ENCODE measurements at places on chromosomes 16 and 17. TPM values are rescaled to one million over a fixed set of nuclear protein-coding genes. Genes with fewer than 3 reads are reported as not detected.
A peak's percentile ranks its signal among the peaks of the same experiment; 100 is the strongest.

Gene IGSF6
- total RNA-seq, result not detected

- no peak for DNase-seq
Measured at GRCh38 chr16:86781046-86781445, 202.7 kb downstream of the FOXL1 start.

DNA sequence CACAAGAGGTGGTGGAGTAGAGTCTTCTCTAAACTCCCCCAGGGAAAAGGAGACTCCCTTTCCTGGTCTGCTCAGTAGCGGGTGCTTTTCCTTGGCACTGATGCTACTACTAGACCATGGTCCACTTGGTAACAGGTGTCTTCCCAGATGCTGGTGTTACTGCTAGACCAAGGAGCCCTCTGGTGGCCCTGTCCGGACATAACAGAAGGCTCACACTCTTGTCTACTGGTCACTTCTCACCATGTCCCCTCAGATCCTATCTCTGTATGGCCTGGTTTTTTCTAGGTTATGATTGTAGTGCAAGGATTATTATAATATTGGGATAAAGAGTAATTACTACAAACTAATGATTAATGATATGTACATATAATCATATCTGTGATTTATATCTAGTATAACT lies 49.7 kb upstream of the ARL4D start:
- no peak for DNase-seq

GRCh38 chr17:35733366-35733765 lies 1.9 kb downstream of the RASL10B start:
- no peak for DNase-seq

Gene AXIN2
- 3.7 TPM for total RNA-seq

Gene TP53TG3
- total RNA-seq, result not detected

GRCh38 chr16:29876594-29877249 lies 13.7 kb upstream of the CDIPT start:
- no peak for DNase-seq

DNA sequence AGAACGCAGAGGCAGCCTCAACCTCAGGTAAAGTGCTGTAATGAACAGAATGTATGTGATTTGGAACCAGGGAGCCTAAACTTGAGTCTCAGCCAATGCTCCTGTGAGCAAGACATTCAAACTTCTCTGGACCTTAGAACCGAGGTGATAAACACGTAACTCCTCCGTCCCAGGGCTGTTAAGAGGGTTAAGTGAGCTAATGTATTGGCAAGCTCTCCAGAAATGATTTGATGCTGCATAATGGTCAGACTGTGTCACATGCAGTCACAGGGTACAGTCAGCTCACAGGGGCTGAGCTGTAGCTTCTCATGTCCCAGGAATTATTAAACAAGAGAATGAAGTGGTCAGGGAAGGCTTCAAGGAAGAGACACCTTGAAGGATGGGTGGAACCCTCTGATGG lies 10.0 kb upstream of the SLC4A1 start:
- no peak for DNase-seq

GRCh38 chr17:72661945-72662826 lies 430.3 kb downstream of the SLC39A11 start:
- DNase-seq, result no peak

GRCh38 chr17:78905116-78905515 lies 2.1 kb upstream of the CEP295NL start:
- DNase-seq, result no peak

Gene LRRC37A
- 3.3 TPM for total RNA-seq

- no peak for DNase-seq
Measured at GRCh38 chr16:48452991-48453760, 68.0 kb upstream of the SIAH1 start.

DNA sequence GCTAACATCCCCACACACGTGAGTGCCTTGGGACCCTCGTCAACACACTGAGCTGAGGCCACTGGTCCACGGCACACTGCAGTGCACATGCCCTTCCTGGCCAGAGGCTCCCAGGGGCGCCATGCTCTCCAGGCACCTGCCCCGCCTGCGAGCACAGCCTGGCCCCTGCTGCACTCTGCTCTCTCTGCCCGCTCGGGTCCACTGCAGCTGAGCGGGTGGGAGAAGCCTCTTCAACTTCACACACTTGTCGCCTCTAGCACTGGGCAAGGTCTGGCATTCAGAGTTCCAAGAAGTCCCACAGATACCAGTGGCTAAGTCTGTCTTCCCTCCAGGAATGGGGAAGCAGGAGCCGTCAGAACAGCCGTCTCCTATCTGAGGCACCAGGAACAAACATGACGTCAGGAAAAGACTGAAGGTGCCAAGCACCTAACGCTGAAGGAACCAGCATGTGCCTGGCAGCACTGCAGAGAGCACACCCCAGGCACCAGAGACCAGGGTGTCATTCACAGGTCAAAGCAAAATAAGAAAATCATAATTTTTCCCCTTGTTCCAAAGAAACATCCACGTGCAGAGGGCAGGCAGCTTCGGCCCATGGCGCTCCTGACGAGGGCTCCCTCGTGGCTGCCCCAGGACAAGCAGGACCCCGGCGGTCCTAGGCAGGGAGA lies 82.9 kb downstream of the ZNF778 start:
- DNase-seq, result no peak

Gene CHD9NB
- total RNA-seq, result 1.5 TPM

Gene OTOP2
- total RNA-seq, result not detected

DNA sequence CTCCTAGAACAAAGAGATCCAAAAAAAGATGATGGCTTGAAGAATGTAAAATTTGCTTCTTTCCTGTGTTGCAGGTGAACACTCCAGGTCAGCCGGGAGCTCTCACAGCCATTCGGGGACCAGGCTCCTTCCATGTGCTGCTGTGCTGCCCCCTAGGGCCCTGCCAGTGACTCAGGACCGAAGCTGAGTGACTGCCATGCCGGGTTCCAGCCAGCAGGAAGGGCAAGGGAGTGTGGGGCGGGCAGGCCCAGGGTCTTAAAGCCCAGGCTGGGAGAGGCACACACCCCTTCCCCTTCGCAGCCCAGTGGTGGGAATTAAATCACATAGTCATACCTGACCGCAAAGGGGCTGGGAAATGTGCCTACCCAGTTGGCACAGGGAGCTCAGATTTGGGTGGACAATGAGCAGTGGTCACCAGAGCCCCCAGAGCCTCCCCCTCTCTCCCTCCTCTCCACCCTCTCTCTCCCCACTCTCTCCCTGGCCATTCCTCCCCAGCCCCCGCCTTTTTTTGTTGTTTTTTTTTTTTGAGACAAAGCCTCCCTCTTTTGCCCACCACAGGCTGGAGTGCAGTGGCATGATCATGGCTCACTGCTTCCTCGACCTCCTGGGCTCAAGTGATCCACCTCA lies 11.5 kb downstream of the EPOP start:
- DNase-seq, result no peak

Gene KRT12
- not detected for total RNA-seq

GRCh38 chr16:69105501-69106361 lies at the start of gene HAS3:
Gene HAS3, plus strand, starts transcription at chr16:69105653. Its CDS starts 3,743 bp downstream, at chr16:69109396.
- DNase-seq, result peak; percentile 91

Gene TBX2
- total RNA-seq, result 2.0 TPM

DNA sequence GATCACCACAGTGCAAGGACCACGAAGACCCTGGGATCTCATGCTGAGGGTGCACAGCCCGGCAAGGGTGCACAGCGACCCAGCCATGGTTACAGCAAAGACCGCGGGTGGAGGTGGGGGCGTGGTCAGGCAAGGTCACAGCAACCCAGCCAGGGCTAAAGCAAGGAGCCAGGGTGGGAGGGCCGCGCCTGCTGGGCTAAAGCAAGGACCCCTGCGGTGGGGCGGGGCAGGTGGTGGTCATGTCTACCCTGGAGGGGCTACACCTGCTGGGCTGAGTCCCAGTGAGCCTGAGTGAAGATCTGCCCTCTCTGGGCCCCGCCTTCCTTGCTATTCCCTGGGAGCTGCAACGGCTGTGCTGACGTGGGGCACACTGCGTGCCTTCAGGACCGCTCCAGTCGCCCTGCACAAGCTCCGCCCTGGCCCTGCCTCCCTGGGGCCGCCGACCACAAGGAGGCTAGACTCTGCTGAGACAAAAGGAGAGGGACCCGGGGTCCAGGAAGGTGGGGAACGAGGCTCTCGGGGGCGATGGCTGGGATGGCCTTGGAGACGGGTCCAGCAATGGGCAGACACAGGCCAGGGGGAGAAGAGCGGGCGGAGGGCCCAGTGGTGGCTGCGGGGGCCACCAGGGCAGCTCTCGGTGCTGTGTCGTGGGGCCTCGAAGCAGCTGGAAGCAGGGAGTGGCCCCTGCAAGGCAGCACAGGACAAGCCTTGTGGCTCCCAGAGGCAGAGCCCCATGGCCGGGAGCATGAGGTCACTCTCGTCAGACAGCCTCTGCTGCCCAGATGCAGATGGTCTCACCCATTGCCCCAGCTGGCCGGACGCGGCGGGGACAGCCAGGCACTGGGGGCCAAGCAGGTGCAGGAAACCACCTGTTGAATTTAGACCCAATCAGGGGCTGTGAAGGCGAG lies 52.8 kb downstream of the CBFA2T3 start:
- DNase-seq, result no peak

Gene PYY
- not detected for total RNA-seq

Gene HOXB1
- total RNA-seq, result not detected

DNA sequence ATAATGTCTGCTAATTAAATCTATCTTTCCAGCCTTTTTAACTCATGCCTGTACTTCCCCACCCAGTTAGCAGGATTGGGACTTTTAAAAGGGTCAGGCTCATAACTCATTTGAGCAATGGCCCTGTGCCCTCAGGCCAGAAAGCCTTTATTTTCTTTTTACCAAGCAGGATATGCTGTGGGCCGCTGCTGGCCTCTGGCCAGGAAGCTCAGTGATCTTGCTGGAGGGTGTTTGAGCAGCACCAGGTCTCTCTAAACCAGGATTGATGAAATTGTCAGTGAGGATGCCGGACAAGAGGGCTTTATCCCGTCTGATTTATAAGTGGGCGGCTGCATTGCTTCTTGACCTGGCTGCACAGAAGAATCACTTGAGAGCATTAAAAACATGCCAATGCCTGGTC lies 187.8 kb downstream of the RAB11FIP4 start:
- DNase-seq, result no peak

Gene GRAP
- total RNA-seq, result not detected

- DNase-seq, result no peak
Measured at GRCh38 chr17:14123619-14124278, 54.4 kb downstream of the COX10 start.

GRCh38 chr16:4344983-4345835 lies 5.9 kb downstream of the PAM16 start:
- no peak for DNase-seq

GRCh38 chr16:72963533-72964315 lies 84.2 kb downstream of the ZFHX3 start:
- no peak for DNase-seq

- no peak for DNase-seq
Measured at GRCh38 chr17:68205251-68205807, 42.5 kb upstream of the AMZ2 start.

DNA sequence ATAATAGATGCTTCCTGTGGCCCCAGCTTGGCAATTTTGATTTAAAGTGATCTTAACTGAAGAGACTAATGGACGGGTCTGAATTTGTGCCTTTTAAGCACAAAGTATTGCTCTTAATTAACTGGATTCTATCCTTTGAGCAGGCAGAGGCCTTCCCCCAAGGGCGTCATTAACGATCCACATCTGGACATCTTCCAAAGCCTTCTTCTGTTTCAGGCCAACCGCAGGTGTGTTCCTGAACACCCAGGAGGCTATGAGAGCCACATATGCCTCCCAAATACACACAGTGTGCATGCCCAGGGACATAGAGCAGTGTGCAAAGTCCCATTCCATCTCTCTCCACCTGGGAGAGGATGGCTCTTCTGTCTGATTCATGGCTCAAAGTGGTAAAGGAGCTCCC lies 42.3 kb downstream of the MAPT start:
- DNase-seq, result no peak

Gene ENPP7
- total RNA-seq, result not detected

- DNase-seq, result no peak
Measured at GRCh38 chr17:61179380-61179806, 220.2 kb upstream of the TBX2 start.

Gene PRSS36
- not detected for total RNA-seq

DNA sequence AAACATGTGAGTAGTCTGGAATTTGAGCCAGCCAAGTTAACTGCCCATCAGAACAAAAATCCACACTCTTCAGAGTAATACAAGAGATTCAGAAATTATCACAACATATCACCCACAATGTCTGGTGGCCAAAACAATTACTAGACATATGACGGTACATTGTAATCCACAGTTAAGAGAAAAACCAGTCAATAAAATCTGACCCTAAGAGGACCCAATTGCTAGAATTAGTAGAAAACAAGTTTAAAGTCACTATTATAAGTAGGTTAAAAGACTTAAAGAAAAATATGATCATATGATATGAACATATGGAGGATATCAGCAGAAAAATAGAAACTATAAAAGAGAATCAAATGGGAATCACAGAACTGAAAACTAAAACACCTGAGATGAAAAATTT lies 15.8 kb downstream of the CMTR2 start:
- DNase-seq, result no peak

GRCh38 chr16:80066805-80067580 lies 466.5 kb upstream of the MAF start:
- no peak for DNase-seq

DNA sequence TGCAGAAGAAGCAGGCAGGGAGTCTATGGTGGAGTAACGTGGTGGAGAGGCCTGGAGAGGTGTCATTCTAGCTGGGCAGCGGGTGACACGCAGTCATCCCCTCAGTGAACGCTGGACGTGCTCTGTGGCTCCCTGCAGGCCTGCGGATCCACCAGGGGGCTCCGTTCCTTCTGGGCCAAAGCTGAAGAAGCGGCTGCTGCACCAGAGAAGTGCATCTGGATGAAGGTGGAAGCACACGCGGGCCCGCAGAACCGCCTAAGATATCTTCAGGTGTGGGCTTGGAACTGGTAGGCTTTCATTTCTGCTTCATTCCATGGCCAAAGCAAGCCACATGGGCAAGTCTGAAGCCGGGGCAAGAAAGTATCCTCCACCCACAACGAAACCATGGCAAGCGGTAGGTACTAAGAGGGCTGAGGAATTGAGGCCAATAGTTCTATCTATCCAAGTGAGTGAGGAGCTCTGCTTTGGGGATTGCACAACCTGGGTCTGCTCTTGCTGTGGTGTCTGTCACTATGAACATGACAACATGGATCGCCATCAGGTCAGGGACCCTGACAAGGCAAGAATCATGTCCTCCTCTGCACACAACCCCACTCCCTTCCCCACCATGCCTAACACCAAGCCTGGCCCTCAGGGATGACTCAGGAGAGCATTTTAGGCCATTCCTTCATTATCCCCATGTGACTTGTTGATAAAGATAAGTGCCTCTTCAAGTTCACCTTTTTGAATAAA lies 78.9 kb upstream of the FBXO47 start:
- DNase-seq, result no peak

Data from chondrocyte (in vitro differentiated cells).